ENCODE measurements at places on chromosomes 11 and 22. TPM values are rescaled to one million over a fixed set of nuclear protein-coding genes. Genes with fewer than 3 reads are reported as not detected.

Gene OR52I1
- not detected for total RNA-seq

Gene MRPL16
- 157 TPM for total RNA-seq

Gene SNX32
- not detected for total RNA-seq

- H3K4me3 ChIP-seq: no peak overlapping the region
- no peaks in the 10 kb centered on the region for H3K36me3 ChIP-seq
- peaks cover 13% of the 10 kb centered on the region for H3K4me1 ChIP-seq
These were observed 36.0 kb upstream of the EED start for GRCh38 chr11:86208572-86208971.

- H3K27ac ChIP-seq: no peak overlapping the region
- no peaks in the 10 kb centered on the region for H3K27me3 ChIP-seq
- no peaks in the 10 kb centered on the region for H3K36me3 ChIP-seq
- no peak overlapping the region for H3K4me3 ChIP-seq
These were observed 17.3 kb upstream of the LMO2 start for GRCh38 chr11:33909150-33909549.

DNA sequence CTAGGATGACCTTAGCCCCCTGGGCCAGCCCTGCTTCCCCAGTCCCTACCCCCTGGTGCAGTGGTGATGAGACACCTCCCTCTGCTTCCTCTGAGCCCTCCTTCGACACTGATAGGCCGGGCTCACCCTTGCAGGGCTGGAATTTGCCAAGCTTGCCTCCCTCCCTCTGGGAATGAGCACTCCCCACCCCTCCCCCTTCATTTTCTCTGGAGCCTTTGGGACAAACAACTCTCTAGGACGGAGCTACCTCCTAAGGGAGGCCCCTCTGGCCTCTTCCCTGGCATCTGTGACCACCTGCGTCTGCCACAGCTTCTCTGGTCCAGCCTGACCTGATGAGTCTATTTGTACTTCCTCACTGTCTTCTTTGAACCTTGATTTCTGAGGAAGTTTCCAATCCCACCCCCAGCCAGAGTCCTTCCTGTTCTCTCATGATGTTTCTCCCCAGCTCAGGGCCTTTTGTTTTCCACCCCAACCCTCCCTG lies 53.3 kb upstream of the ADA2 start:
- DNase-seq: no peak

DNA sequence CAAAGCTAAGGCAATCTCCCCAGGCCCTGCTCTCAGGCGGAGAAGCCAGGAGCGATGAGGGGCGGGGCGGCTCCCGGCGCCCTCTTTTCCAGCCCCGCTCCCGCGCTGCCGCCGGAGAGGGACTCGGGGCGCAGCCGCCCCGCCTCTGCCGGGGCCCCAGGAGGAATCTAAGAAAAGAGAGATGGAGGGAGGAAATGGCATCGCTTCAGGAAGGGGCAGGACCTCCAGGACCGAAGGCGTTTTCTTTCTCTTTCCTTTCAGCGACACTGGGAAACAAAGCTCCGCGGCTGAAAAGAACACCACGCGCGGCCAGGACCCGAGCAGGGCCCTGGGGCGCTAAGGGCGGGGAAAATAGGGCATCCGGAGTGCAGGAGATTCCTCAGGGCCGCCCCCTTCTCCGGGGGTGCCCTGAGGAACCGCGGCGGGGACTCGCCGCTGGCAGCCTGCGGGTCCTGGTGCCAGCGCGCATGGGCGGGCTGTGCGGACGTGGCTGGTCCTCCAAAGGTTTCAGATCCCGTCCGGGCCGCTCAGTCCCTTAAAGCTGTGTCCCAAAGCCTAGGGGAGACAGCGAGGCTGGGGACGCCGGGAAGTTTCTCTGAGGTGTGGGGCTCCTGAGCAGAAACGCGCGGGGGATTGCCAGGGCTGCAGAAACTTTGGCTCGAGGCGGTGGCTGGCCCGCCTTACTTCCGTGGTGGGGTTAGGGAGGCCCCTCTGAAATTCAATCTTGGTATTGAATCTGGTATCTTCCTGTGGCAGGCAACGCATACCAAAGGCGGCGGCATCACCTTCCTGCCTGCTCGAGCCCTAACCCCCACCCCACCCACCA lies 2.8 kb upstream of the BSX start:
- no peaks in the 10 kb centered on the region for H3K36me3 ChIP-seq
- H3K27me3 ChIP-seq: peaks cover 6% of the 10 kb centered on the region
- no peak for DNase-seq
- no peak overlapping the region for H3K27ac ChIP-seq

- peaks cover 57% of the 10 kb centered on the region for H3K27me3 ChIP-seq
- no peak overlapping the region for H3K27ac ChIP-seq
These were observed 61.8 kb downstream of the OTOG start for GRCh38 chr11:17608821-17609220.

DNA sequence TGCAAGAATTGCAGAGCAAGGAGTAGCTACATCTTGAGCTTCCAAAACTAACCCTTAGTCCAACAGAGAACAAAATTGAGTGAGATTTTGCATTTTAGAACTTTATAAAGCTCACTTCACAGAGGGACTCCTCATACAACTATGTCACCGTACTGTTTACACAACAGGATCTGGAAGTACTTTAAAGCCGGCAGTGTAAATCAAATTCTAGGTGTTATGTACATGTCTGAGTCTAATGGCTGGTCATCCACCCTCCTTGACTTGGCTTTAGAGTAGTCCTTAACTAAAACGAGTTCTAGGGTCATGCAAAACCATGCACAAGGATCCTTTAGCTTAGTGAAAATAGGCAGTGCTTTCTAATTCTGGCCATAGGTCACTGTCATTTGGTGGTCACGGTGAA lies 23.5 kb downstream of the IRAG1 start:
- H3K27me3 ChIP-seq: no peaks in the 10 kb centered on the region
- no peak overlapping the region for H3K4me3 ChIP-seq
- H3K36me3 ChIP-seq: no peaks in the 10 kb centered on the region
- no peak for DNase-seq
- H3K4me1 ChIP-seq: peaks cover 38% of the 10 kb centered on the region
